ENCODE measurements at places on chromosomes 13 and 19.

DNA sequence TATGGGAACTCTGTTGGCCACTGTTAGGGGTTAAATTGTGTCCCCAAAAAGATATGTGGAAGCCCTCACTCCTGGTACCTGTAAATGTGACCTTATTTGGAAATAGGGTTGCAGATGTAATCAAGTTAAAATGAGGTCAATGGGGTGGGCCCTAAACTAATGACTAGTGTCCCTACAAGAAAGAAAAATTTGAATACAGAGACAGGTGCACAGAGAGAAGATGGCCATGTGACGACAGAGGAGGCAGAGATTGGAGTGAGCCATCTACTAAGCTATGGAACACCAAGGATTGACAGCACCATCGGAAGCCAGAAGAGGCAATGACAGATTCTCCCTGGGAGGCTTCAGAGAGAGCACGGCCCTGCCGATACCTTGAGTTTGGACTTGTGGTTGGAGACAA, 16.5 kb downstream of the POU2F2 start:
- DNase-seq: no peak

DNA sequence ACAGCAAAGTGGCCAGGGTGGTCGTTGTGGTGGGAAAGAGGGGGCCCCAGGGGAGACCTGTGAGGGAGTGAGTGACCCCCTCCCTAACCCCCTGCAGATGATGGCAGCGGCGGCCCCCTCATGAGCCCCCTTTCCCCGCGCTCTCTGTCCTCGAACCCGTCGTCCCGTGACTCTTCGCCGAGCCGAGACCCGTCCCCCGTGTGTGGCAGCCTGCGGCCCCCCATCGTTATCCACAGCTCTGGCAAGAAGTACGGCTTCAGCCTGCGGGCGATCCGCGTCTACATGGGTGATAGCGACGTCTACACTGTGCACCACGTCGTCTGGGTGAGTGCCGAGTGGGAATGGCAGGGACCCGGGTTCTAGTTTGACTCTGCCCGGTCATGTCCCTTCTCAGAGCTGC, 8.1 kb upstream of the PIK3R2 start:
- DNase-seq: no peak

DNA sequence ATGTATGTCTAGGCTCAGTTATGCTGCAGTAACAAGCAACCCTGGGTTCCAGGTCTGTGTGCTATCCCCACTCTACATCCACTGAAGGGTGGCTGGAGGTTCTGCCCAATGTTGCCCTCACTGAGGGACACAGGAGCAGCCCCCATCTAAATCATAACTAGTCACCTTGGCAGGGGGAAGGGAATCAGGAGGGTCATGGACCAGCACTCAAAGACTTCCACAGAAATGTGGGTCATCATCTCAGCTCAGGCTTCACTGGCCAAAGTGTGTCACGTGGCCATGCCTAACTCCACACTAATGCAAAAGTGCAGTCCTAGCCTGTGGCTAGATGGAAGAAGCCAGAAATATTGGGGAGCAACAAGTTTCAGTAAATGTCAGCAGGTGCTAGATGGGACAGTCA, 137.3 kb upstream of the ZNF507 start:
- no peak for DNase-seq

DNA sequence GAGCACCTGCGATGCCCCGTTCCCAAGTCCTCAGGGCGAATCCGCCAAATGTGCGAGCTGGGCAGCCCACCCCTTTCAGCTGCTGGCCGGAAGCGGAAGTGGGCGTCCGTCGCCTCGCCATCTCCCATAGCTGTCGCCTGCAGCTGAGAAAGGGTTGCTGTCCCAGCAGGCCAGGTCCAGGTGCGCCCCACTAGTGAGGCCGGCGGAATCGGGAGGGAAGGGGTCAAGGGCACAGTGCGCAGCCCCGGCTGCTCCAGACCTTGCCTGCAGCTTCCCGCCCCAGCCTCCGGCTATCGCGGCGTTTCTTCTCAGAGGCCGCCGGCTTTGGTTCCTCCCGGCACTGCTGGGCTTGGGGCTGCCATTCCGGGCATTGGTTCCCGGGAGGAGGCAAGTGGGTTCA, at the start of gene ZNF177:
ZNF177 (plus strand) TSS at position 109 of the 400 bp plus-strand sequence. CDS start 15,299 bp downstream, outside the sequence.
- no peak for DNase-seq

- DNase-seq: no peak
These were observed 1122.2 kb downstream of the OLFM4 start for GRCh38 chr13:54150851-54151250.

- DNase-seq: no peak
These were observed 155.0 kb downstream of the TEX29 start for GRCh38 chr13:111475488-111475887.

- peak; percentile 59 for DNase-seq
These were observed 927 bp downstream of the COL4A2 start for GRCh38 chr13:110307767-110308655.

- no peak for DNase-seq
These were observed 9.5 kb upstream of the CYP2B6 start for GRCh38 chr19:40981591-40981990.

GRCh38 chr19:46830864-46831263, 19.8 kb downstream of the AP2S1 start:
- DNase-seq: no peak

GRCh38 chr19:30222428-30222873, 149.7 kb upstream of the ZNF536 start:
- DNase-seq: no peak
